HCT116 (cell line): ENCODE measurements at places on chromosomes 13 and 19. TPM values are rescaled to one million over a fixed set of nuclear protein-coding genes. Genes with fewer than 3 reads are reported as not detected.

LRRC8E gene
- 18.1 TPM for total RNA-seq

POGLUT2 gene
- 4.8 TPM for total RNA-seq

SCN1B gene
- total RNA-seq: 6.6 TPM

RAB3A gene
- total RNA-seq: 10.6 TPM

KIR3DL1 gene
- not detected for total RNA-seq

ZNF540 gene
- total RNA-seq: not detected

NLRP4 gene
- 0.52 TPM for total RNA-seq

DNA sequence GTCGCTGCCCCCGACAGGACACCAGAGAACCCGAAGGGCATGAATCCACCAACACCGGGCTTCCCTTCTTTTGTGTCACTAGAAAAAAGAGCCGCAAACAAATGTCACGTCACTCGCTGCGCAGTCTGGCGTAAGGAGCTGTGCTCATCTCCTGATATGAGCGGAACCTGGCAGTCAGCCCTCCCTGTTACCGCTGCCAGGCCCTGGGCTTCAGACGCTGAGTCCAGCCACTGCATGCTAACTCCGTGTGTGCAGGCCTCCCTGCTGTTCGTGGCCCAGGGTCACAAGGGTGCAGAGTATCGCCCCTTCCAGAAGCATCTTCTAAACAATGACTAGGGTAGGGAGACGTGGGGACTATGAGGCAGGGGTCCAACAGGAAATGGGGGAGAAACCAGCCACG lies 71.3 kb downstream of the SLC7A1 start:
- DNase-seq: no peak

DNA sequence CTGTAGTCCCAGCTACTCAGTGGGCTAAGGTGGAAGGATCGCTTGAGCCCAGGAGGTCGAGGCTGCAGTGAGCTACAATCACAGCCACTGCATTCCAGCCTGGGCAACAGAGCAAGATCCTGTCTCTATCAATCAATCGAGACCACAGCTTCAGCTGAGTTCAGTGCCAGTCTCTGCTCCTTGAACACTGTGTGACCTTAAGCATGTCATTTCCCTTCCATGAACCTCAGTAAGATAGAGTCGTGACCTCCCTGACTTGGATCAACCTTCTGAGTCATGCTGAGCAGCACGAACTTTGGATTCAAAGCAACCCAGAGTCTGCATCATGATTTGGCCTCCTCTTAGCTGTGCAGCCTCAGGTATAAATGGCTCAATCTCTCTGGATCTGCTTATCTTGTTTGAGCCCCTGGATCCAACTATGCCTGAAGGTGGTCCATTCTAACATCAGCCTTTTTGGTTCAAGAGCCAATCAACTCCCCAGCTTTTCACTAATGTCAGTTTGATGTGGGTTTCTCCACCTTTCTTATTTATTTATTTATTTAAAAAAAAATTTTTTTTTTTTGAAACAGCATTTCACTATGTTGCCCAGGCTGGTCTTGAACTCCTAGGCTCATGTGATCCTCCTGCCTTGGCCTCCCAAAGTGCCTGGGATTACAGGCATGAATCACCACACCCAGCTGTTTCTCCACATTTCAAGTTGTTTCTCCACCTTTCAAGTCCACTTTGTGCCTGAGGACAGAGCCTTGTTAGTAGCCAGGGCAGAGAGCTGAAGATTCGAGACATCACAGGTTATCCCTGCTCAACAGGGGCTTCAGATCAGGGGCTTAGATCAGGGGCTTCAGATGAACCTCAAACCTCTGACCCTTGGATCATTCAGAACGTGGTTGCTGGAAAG lies 26.4 kb downstream of the PTPRS start:
- DNase-seq: no peak

DNA sequence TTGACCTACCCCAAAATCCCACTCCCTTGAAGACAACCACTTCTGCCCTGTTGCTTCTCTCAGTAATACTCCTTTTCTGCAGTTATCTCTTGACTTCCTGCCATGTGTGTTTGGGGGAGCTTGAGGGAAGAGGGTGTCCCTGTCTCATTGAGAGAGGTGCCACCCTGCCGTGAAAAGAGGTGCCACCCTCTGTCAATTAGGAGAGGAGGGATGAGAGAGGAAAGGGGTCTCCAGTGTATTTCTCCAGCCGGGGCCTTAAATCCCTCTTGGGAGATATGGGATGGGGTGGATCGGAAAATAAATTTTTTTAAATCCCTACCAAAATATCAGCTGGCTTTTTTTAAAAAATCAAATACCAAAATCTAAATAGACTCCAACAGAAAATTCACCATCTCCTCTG lies 16.5 kb downstream of the PLD3 start:
- no peak for DNase-seq

- DNase-seq: no peak
Measured at GRCh38 chr19:51681286-51681941, 11.7 kb upstream of the SPACA6 start.

DNA sequence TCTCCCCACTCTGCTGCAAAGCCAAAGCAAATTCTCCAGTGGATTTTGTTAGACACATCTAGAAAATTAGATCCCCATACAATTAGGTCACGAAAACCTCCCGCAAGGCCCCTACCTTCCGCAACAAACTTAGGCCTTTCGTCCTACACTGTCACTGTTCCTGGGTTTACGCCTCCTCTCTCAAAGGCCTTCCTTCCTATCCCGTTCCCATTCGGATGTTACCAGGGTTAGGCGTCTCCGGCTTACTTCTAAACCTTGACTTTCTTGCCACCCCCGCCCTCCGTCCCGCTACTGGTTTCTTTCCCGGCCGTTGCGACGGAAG lies 754 bp downstream of the RNF6 start:
- DNase-seq: no peak

DNA sequence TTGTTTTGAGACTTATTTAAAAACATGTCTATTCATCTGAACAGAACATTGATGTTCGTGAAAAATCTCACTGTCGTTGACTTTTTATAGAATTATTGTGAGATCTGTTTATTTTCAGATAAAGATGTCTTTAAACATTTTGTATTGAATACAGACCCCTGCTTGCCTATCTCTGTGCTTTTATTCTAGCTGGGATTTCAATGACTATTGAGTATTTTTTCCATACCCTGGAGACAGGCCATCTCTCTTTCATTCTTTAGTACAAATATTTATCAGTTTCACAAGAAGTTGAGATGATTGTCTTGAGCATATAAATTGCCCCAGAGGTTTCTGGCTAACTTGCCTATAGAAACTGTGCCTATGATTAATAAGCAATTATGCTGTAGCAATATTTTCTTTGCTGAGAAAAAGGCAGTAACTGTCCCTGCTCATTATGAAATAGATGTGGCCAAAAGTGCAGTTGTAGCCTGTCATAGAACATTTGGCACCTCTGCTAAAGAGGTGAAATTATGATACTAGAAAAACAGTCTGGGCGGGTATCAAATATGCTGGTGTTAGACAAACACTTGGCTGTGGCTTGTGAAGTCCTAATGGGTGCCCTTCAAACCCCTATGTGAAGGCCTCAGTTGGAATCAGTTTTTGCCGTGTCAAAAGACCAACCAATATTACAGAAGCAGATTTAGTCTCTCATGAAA lies 360.6 kb downstream of the HS6ST3 start:
- DNase-seq: no peak

DNA sequence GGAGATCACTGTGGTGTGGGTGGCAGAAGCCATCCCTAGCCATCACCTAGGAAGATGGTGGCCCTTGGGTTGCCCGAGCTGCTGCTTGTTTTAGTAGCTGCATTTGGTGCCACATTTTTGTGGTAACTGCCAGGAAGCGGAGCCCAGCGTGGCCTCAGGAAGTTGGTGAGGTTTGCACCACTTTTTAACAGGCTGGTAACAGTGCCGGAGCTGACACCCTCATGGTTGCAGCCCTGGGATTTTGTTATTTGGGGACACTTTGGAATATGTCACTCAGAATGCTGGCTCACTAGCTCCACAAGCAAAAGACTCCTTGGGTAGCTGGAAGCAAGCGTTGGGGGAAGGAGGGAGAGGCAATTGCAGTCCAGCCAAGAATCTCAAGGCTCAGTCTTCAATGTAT lies 22.1 kb downstream of the ACTN4 start:
- DNase-seq: no peak

DNA sequence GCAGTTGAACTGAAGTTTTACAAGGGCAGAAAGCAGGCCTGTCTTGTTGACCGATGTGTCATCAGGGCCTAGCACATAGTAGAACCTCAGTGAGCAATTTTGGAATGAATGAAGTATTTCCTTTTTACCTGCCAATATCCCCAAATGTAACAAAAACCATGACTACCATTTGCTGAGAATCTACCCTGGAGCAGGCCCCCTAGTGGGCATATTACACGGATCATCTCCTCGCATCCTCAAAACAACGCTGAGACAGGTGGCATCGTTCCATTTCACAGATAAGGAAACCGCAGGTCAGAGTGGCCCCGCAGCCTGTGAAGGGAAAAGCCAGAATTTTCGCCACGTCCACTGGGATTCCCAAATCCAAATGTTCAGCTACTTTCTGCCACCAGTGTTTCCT lies 77.9 kb downstream of the CACNA1A start:
- peak; percentile 28 for DNase-seq

DNA sequence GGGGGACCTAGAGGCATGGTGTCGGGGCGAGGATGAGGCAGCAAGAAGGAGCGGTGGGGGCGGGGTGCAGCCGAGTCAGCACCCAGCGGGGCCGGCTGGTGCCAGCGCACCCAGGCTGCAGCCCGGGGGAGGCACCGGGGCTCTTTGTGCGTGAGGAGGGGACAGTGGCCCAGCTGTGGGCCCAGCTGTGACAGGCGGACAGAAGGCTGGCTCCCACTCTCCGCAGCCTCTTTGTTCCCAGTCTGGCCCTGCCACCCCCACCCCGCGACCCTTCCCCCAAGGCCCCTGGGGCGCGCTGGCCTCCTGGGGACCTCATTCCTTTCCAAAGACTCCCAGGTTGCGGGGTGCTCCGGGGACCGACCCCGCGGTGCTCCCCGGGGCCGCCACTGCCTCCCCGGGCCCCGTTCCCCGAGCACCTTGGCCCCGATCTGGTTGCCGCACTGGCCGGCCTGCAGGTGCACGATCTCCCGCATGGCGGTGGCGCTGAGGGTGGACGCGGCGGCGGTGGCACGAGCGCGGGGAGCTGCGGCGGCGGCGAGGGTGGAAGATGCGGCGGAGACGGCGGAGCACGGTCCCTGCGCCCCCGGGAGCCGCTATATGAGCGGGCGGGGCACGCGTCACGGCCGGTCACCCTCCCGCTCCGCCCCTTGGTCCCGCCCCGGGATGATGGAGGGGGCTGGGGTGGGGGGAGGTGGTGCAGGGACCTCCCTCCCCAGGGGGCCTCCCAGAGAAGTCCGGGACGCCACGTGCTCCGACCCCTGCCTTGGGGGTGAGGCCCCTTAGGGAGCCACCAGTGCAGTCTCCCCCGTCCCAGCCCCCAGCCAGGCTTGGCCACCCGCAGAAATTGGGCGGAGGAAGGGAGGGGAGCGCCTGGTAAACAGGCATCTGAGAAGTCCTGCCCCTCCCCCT lies at the start of gene TUBB4A:
Gene TUBB4A (minus strand): TSS at position 570 of the 909 bp plus-strand sequence. CDS start 97 bp downstream, at position 473.
- no peak for DNase-seq

DNA sequence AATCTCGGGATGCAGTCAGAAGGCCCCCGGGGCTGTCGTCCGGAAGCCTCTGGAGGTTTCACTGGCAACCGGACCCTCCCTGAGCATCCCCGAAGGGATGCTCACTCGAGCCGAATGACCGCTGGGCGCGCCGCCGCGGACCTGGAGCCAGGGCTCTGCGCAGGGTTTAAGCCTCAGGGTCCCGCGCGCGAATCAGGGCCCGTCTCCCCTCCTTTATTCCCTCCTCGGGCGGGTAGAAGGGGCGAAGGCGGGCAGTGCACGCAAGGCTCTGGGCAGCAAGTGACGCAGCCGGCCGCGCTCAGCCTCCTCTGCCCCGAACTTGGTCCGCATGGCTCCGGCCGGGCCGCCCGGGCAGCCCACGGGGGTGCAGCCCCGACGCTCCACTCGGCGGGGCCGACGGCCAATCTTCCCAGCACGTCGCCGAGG lies 572 bp downstream of the SHISA2 start:
- DNase-seq: no peak

GRCh38 chr19:51123381-51123800 lies 1.3 kb upstream of the SIGLEC9 start:
- no peak for DNase-seq

- DNase-seq: no peak
Measured at GRCh38 chr13:21894091-21894490, 223.2 kb downstream of the FGF9 start.

DNA sequence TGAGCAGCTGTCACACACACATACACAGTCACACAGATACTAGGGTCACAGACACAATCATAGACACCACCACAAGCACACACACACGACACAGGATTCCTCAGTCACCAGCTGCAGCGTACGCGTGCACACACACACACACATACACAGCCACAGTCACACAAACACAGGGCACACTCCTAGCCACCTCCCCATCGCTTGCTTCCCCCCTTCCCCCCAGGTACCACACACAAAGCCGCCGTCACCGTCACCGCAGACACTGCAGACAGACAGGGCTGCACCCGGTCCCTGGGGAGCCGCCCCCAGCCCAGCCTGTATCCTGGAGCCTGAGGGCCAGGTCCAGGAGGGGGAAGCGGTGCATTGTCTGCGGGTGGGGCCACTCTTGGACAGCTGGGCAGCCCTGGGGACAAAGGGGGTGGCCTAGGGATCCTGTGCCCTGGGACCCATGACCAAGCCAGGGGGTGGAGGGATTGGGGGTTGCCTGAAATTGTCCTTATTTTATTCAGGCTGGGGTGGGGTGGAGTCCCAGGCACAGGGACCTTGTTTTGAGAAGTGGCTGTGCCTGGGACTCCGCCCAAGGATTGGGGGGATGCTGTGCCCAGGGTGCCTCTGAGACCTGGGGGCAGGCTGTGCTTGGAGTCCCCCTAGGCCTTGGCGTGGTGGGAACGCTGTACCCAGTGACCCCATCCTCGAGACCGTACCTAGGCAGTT lies 957 bp downstream of the NUMBL start:
- DNase-seq: no peak

GRCh38 chr13:59034198-59034597 lies 1129.5 kb downstream of the DIAPH3 start:
- no peak for DNase-seq

DNA sequence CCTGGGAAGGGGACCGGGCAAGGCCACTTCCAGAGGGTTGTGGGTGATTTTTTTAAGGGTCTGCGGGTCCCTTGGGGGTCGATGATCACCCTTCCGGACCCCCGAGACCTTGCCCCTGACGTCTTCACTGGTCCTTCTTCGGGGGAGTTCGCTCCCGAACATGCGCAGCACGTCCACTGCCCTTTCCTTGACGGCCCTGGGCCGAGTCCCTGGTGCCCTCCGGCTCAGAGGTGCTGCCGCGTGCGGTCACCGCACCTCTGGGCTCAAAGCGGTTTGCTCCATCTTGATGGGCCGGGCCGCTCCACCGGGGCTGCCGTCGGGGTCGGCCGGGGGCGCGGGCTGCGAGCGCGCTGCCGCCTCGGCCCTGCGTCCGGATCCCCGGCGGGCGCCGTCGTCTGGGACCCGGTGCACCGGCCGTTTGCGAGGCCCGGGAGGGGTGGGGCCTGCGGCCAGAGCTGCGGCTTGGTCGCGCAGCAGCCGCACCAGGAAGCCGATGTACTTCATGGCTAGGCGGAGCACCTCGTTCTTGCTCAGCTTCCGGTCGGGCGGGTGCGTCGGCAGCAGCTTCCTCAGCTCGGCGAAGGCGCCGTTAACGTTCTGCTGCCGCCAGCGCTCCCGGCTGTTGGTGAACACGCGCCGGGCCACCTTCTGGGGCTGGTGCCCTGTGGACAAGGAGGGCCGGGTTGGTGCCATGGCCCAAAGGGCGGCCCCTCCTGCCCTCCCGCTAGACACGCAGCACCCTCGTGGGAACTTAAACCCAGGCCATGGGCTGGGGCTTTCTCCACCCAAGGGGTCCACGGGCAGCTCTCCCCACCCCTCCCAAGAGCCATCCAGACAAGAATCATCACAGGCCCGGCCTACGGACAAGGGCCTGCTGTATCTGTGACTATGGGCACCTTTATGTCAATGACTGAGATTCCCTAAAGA lies 3.3 kb downstream of the LYL1 start:
- no peak for DNase-seq

GRCh38 chr13:105914291-105915036 lies 621.0 kb downstream of the EFNB2 start:
- DNase-seq: no peak
